ENCODE measurements at places on chromosomes 5 and 9. TPM values are rescaled to one million over a fixed set of nuclear protein-coding genes. Genes with fewer than 3 reads are reported as not detected.

DNA sequence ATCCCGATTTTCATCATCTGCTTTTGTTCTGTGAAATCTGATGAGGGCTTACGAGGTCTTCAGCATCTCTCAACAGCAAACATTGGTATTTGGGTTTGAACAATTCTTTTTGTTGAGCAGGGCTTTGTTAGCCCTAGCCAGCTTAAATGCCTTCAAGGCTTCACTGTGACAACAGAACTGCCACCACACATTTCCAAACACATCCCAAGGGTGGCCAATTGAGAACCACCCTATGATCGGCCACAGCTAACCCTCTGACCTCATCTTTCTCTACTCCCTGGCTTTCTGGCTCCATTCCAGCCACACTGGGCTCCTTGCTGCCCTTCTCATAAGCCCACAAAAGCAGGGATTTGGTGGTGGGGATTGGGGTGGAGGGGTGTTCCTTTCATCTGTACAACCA is 17.6 kb downstream of the MTX3 start:
- no peaks in the 10 kb centered on the region for H3K4me1 ChIP-seq
- H3K27me3 ChIP-seq, result peaks cover 4% of the 10 kb centered on the region
- H3K36me3 ChIP-seq, result no peaks in the 10 kb centered on the region
- no peak overlapping the region for H3K4me3 ChIP-seq
- no peak for DNase-seq

GRCh38 chr9:16247188-16247875 is 623.1 kb downstream of the BNC2 start:
- H3K27ac ChIP-seq, result no peak overlapping the region
- no peaks in the 10 kb centered on the region for H3K36me3 ChIP-seq
- no peak for DNase-seq
- no peaks in the 10 kb centered on the region for H3K27me3 ChIP-seq
- no peak overlapping the region for H3K4me3 ChIP-seq
- H3K4me1 ChIP-seq, result no peaks in the 10 kb centered on the region

DNA sequence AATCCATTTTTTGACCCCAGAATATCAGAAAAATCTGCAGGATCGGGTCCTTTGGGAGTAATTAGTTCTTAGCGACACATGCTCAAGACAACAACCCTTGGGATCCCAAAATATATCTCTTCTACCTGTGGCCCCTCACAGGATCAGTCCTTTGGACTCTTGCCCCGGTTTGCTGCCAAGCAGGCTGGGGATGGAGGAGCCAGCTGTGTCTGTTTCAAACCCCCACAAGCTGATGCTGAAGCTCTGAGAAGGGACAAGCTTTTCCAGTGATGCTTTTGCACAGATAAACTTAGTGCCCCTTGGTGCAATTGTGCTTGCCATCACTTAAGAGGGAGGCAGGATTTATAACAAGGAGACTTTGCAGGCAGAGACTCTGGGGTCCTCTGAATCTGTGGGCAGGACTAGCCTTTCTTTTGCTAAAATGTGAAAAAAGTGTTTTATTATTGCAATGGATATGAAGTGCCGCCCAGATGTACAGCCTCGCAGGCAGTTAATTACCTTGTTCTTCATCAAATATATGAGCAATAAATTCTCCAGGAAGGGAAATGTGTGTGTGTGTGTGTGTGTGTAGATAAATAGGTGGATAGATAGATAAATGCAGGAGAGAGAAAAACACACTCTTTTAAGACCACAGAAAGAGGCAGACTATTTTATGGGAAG is 9.6 kb upstream of the LHX2 start:
- H3K36me3 ChIP-seq, result no peaks in the 10 kb centered on the region
- peaks cover 52% of the 10 kb centered on the region for H3K4me1 ChIP-seq
- DNase-seq, result peak; percentile 21
- peaks cover 72% of the 10 kb centered on the region for H3K27me3 ChIP-seq
- H3K4me3 ChIP-seq, result no peak overlapping the region

GRCh38 chr9:87894998-87895625 is 12.4 kb downstream of the SPATA31E1 start:
- no peak overlapping the region for H3K4me3 ChIP-seq
- no peaks in the 10 kb centered on the region for H3K36me3 ChIP-seq
- no peak overlapping the region for H3K27ac ChIP-seq
- H3K4me1 ChIP-seq, result no peaks in the 10 kb centered on the region

DNA sequence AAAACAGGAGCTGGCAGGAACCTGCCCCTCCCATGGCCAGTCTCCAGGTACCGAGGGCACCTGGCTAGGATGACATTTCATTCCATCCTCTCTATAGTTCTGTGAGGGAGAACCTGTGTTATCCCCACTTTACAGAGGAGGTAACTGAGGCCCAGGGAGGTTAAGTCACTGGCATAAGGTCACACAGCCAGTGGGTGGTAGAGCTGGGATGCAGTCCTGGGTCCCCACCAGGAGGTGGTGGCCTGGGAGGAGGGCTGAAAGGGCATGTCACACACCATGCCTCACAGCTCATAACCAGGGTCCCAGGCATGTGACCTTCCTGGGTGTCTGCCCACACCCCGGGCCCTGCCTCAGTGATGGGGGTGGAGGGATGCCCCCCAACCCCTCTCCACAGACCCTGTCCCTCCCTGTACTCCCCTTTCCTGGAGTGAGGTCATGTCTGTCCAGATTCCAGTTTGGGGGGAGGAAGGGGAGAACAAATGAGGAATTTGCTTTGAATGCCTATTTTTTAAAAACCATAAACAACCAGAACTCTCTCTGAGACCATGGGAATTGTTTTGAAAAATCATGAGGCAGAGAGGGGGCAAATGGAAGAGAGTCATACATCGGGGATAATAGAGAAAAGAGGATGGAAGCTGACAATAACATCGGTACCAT is 77.7 kb upstream of the STXBP1 start:
- no peak overlapping the region for H3K4me3 ChIP-seq
- H3K4me1 ChIP-seq, result no peaks in the 10 kb centered on the region
- no peaks in the 10 kb centered on the region for H3K36me3 ChIP-seq
- no peak overlapping the region for H3K27ac ChIP-seq
- no peak for DNase-seq

DNA sequence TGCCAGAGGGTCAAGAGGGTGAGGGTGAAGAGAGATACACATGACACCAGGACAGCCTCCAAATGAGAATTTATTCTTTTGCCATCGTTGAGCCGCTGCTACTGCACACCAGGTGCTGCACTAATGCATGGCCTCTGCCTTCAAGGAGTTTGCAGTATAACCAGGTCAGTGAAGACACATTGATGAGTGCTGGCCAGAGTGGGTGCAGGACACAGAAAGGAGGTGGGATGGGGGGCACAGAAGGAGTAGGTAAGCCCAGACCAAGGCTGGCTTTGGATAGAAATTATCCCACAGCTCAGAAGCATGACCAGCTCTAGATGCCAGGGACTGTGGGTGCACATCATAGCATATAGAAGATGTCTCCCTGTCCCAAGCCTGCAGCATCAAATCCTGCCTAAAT is 38.0 kb downstream of the FOXI1 start:
- no peak overlapping the region for H3K27ac ChIP-seq
- no peak for DNase-seq
- H3K36me3 ChIP-seq, result no peaks in the 10 kb centered on the region
- H3K4me1 ChIP-seq, result no peaks in the 10 kb centered on the region
- H3K27me3 ChIP-seq, result no peaks in the 10 kb centered on the region
- H3K4me3 ChIP-seq, result no peak overlapping the region

GRCh38 chr5:98064118-98064685 is 709.3 kb upstream of the RGMB start:
- no peak overlapping the region for H3K4me3 ChIP-seq
- H3K27me3 ChIP-seq, result no peaks in the 10 kb centered on the region
- H3K36me3 ChIP-seq, result no peaks in the 10 kb centered on the region
- H3K27ac ChIP-seq, result no peak overlapping the region

DNA sequence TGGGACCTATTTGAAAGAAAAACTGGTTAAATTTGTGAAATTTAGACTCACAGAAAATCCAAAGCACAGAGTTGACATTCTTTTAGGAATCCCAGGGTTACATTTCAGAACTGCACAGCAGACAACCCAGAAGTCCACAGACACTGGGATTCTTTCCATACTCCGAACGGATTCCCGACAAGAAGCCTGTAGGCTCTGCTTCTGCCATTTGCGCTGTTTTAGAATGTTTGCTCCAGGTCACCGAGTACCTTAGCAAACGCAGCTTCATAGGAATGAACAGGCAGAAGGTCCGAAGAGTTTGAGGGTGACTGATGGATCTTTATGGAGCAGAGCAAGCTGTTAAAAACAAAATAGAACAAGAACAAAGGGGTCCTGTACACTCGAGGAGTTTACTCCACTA is 84.5 kb upstream of the NFIB start:
- no peak for DNase-seq
- no peak overlapping the region for H3K4me3 ChIP-seq
- H3K36me3 ChIP-seq, result no peaks in the 10 kb centered on the region
- H3K4me1 ChIP-seq, result no peaks in the 10 kb centered on the region
- no peaks in the 10 kb centered on the region for H3K27me3 ChIP-seq

DNA sequence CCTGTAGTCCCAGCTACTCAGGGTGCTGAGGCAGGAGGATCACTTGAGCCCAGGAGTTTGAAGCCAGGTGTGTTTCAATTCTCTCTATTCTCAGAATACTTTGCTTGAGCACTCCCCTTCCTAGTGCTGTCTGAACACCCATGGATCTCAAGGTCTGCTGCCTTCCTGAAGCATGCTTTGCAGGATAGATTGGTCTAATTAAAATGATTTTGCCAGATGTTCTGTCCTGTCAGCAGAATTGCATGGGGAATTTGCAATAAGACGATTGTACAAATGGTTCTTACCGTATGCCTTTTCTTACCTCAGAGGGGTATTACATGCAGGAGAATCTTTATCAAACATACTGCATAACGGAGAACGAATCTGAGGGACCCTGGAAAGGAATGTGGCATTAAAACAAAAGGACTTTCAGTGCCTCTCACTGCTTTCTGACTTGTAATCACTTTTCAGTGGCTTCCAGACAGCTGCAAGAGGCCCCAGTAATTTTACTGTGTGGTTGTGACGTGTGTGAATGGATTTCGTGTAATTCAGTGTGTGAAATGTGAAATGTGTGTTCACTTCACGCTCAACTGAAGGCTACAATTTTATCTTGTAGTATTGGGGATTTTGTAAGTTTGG is 587.2 kb upstream of the SEMA6A start:
- H3K4me3 ChIP-seq, result no peak overlapping the region
- H3K27me3 ChIP-seq, result no peaks in the 10 kb centered on the region
- no peak for DNase-seq
- H3K4me1 ChIP-seq, result no peaks in the 10 kb centered on the region

DNA sequence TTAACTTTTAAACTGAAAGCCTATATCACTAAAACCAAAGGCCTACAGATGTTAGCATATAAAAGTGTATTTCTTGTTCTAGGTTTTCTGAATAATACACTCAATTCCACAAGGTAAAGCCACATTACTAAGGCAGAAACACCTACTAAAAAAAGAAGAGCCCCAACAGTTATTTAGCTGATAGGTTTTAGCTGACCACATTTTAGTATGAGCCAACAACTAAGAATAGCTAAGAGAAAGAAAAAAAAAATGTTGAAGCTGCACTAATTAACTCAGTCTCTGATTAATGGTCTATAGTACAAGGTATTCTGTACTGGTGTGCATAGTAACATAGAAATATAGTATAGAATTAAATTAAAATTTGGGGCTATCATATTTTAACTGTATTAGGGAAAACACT is 23.5 kb downstream of the ZFR start:
- H3K4me3 ChIP-seq, result no peak overlapping the region
- no peak for DNase-seq
- H3K27ac ChIP-seq, result no peak overlapping the region
- H3K4me1 ChIP-seq, result no peaks in the 10 kb centered on the region
- peaks cover 24% of the 10 kb centered on the region for H3K36me3 ChIP-seq
- no peaks in the 10 kb centered on the region for H3K27me3 ChIP-seq

DNA sequence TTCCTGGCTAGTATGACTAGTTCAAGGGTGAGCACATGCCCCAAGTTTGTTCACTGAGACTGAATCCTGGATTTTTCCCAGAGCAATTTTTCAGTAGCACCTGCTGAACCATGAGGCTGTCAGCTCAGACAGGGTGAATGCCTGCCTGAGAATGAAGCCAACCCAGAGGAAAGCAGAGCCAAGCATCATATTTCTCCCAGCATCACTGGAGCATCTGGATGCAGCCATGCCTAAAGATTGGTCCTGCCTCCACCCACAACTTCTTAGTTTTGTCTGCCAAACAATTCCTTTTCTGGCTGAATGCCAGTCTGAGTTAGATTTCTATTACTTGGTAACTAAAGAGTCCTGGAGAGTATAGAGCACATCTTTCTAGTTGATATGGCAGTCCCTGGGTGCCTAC is 343.6 kb downstream of the CSNK1G3 start:
- DNase-seq, result no peak
- H3K4me1 ChIP-seq, result no peaks in the 10 kb centered on the region
- H3K36me3 ChIP-seq, result no peaks in the 10 kb centered on the region

DNA sequence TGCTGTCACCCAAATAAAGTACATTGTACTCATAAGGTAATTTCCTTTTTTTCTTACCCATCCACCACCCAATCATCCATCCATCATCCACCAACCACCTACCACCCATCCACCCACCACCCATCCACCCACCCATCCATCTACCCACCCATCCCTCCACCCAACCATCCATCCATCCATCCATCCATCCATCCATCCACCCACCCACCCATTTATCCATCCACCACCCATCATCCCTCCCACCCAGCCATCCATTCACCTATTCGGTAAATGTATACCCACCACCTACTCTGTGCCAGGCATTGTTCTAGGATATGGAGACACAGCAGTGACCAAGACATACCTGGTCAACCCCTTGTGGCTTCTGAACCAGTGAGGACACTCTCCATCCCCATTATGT is 25.1 kb downstream of the MGAT1 start:
- H3K27me3 ChIP-seq, result peaks cover 4% of the 10 kb centered on the region
- no peak for DNase-seq

- H3K4me3 ChIP-seq, result no peak overlapping the region
- H3K36me3 ChIP-seq, result peaks cover 19% of the 10 kb centered on the region
- H3K27ac ChIP-seq, result peak overlapping the region; percentile 70
- DNase-seq, result peak; percentile 59
- peaks cover 54% of the 10 kb centered on the region for H3K4me1 ChIP-seq
These were observed 41.6 kb downstream of the RAB14 start for GRCh38 chr9:121160025-121160424.

The FAXDC2 gene
- not detected for total RNA-seq

The ZNF474 gene
- not detected for total RNA-seq

The SLC46A2 gene
- not detected for total RNA-seq

The C5orf58 gene
- total RNA-seq, result not detected

The STC2 gene
- total RNA-seq, result not detected

The PCDHA10 gene
- total RNA-seq, result not detected

The GARIN3 gene
- total RNA-seq, result not detected

The FAM153A gene
- 0.90 TPM for total RNA-seq

All from B cell (primary cell).